ENCODE measurements at places on chromosomes 3 and 15. TPM values are rescaled to one million over a fixed set of nuclear protein-coding genes. Genes with fewer than 3 reads are reported as not detected.
A peak's percentile ranks its signal among the peaks of the same experiment; 100 is the strongest.

DNA sequence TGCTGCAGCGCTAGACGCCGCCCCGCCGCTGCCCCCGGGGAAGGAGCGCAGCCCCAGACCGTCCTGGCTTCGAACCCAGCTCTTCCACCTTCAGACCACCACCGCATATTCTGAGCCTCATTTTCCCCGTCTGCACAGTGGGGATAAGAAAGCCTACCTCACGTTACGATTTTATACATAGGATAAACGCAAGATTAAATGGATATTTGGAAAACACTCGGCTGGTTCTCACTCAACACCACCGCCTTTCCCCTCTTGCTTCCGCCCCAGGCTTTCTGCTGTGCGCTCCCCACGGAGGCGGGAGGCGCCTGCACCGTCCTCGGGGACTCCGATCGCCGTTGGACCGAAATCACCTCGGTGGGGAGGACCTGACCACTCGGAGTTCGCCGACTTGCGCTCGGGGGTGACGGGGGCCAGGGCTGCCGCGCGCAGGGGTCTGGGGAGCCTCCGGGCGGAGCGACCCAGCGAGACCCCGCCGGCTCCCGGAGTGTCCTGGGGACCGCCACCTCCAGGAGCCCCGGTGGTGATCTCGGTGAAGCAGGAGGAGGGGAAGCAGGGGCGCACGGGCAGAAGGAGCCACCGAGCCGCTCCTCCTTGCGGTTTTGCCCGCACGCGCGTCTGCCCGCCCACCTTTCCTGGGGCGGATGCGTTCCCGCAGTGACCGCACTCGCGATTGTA lies 4.0 kb downstream of the FBXL22 start:
- DNase-seq = peak; percentile 34

- no peak for DNase-seq
Observed at GRCh38 chr15:44501768-44502366, 35.1 kb upstream of the EIF3J start.

- no peak for DNase-seq
Observed at GRCh38 chr15:80638553-80639167, 56.5 kb upstream of the ABHD17C start.

DNA sequence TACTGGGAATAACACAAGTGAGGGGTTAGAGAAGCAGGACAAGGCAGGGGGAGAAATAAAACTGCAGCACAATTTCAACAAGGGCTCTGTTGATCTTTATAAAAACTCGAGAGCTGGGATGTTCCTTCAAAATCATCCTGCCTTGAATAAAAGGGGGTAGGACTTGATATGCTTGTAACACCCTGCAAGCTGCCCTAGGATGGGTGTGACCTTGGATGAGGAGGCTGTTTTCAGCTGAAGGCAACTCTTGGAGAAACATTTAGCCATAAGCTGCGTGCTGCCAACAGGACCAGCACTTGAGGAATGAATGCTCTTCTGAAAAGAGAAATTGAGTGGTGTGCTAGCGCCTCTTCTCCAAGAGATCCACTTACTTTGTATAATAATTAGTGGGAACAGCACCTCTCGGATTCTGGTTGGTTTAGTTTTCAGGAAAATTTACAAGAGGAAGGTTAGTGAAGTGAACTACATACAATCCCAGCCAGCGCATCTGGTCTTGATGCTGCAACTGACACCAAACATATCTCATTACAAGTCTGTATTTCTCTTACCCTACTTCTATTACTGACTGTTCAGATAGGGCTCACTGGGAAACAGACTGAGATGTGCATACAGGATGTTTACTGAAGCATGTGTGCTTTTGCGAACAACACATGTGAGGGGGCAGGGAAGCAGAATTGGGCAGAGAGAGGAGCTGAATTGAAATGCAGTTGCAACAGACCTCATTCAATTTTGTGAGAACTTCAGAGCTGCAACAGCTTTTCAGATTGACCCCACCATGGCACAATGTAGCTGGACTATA lies 643.0 kb upstream of the GOLIM4 start:
- no peak for DNase-seq

GRCh38 chr15:90729261-90729660 lies 12.1 kb downstream of the BLM start:
- no peak for DNase-seq

Gene CNTN3
- total RNA-seq = not detected

DNA sequence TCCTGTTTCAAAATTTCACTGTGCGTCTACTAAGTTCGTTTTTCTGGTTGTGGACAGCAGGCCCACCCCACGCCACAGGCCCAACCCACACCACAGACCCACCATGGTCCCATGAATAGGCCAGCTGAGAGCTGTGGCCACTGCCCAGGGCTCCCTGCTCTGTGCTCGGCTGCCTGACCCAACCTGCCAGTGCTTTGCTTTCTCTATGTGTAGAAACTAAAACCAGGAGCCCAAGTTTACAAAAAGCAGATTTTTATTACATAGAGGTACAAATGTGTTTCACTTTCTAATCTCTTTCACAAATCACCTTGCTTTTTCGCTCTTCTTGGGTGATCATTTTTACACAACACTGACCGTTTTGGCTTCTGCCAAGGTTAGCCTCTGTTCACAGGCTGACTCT lies 69.1 kb downstream of the HERC2 start:
- no peak for DNase-seq

Gene CSPG4
- total RNA-seq = not detected

Gene MEIS2
- not detected for total RNA-seq

GRCh38 chr3:198070871-198071270 lies 110.9 kb downstream of the LMLN start:
- DNase-seq = no peak

Gene KLHDC8B
- 3.5 TPM for total RNA-seq

- DNase-seq = no peak
Observed at GRCh38 chr3:192826214-192827006, 91.2 kb downstream of the MB21D2 start.

Gene PRR20G
- not detected for total RNA-seq

GRCh38 chr3:133525435-133525834 lies 48.1 kb upstream of the CDV3 start:
- DNase-seq = no peak

Gene SEC61A1
- 210 TPM for total RNA-seq

- no peak for DNase-seq
Observed at GRCh38 chr15:96756146-96756545, 425.6 kb downstream of the NR2F2 start.

GRCh38 chr3:157163217-157163953 lies 3.4 kb upstream of the CCNL1 start:
- DNase-seq = no peak

Gene TADA3
- total RNA-seq = 40.2 TPM

GRCh38 chr3:45337839-45338470 lies 50.4 kb upstream of the LARS2 start:
- no peak for DNase-seq

GRCh38 chr3:156865732-156866131 lies 39.6 kb downstream of the LEKR1 start:
- DNase-seq = no peak

Gene DUOX1
- 0.22 TPM for total RNA-seq

DNA sequence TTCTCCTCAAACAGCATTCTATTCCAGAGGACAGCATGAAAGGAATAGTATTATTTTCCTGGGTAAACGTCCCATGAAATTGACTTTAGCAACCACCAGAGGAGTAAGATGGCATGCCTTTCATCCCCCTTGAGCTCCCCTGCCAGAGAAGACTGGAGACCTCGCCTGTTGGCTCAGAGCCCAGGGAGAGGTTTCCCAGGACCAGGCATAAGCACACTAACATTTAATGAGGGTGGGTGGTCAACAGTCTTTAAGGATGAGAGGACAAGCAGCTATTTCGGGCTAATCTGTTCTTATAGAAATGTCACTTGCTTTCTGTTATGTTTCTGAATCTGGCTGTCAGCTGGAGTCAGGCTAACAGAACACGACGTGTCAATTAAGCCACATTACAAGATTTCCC lies 390.5 kb downstream of the GABRG3 start:
- DNase-seq = no peak

Gene C2CD4A
- total RNA-seq = 0.69 TPM

Gene A4GNT
- total RNA-seq = not detected

Gene GRK7
- total RNA-seq = not detected

Gene CSTA
- not detected for total RNA-seq

Gene CCR1
- 0.57 TPM for total RNA-seq

Gene CCR8
- 0.40 TPM for total RNA-seq

Gene TMCO5A
- not detected for total RNA-seq

DNA sequence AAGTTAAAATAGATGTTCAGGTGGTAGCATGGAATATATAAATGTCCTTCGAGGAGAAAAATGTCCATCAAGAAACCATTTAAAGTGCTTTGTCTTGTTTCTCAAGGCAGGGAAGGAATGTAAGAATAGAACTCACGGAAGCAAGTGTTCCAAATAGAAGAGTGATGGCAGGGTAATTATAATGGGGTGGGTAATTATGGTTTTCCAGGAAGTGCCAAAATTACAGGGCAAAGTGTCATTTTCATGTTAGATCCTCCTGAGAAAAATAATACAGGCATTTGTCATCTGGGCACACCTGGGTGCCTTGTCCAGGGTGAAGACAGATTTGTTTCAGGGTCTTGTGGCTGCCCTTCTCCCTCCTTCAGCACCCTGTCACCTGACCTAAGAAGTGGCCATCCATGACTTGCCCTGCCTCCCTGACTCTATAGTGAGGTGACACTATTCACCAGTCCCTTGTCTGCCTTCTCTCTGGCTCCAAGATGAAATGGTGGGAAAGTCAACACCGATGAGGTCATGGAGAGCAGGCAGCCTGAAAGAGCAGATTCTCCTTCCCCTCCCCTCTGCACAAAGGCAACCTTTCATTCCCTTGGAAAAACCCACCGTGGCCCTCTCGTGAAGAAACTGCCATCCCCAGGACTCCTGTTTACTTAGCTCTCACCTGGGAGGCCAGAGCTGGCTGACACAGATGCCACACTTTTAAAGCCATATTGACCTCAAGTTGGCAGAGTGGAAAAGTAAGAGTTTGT lies 45.1 kb upstream of the AMOTL2 start:
- no peak for DNase-seq

DNA sequence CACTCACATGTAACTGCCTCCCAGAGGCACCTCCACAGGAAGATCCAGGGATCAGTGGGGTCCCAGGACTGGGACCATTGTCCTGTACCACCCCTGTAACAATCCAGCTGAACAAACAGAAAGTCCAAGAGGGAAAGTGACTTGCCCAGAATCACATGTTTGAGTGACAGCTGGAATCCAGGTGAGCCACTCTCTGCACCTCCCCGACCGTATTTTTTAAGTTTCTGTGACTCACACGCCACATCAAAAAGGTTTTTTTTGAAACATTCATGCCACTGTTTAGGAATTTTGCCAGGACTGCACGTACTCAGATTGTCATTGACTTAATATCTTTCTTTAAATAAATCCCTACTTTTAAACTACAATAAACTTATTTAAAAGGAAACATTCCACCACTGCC lies 9.8 kb upstream of the SLC6A1 start:
- no peak for DNase-seq

- DNase-seq = peak; percentile 64
Observed at GRCh38 chr15:52735231-52736089, 54.7 kb downstream of the ONECUT1 start.

DNA sequence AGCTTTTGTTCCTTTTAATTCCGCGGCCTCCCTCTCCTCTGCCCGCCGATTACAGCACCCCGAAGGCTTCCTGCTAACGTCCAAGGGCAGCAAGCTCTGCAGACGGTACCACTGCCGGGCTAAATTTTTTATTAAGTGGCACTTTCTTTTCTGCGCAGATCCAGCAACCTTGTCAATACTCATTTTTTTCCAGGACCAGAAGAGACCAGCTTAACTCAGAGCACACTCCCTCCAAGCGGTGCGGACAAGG lies 542 bp upstream of the MEIS2 start:
- DNase-seq = no peak

DNA sequence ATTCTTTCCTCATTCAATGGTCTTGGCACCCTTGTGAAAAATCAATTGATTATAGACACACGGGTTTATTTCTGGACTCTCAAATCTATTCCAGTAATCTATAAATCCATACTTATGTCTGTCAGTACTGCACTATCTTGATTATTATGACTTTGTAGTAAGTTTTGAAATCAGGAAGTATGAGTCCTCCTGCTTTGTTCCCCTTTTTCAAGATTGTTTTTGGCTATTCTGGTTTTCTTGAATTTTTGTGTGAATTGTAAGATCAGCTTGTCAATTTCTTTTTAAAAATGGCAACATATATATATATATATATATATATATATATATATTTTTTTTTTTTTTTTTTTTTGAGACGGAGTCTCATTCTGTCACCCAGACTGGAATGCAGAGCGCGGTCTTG lies 32.3 kb upstream of the CFAP20DC start:
- DNase-seq = no peak

DNA sequence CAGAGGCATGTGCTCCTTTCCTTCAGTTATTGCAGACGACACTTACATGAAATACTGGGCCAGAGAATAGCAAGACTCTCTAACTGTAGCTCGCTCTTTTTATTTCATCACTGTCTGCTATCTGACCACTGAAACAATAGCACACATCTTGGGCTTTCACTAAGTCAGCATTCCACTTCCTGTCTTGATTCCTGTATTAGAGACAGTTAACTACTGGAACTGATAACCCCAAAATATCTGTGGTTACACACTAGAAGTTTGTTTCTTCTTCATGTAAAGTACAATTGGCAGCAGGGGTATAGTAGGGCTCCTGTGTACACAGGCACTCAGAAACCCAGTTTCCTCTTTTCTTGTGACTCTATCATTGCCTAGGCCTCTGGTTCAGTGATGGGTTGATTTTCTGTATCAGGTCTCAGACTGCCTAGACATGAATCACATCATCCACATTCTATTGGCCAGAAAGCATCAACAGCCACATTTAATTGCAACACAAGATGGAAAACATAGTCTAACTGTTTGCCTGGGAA lies 230.2 kb upstream of the CD96 start:
- DNase-seq = no peak

DNA sequence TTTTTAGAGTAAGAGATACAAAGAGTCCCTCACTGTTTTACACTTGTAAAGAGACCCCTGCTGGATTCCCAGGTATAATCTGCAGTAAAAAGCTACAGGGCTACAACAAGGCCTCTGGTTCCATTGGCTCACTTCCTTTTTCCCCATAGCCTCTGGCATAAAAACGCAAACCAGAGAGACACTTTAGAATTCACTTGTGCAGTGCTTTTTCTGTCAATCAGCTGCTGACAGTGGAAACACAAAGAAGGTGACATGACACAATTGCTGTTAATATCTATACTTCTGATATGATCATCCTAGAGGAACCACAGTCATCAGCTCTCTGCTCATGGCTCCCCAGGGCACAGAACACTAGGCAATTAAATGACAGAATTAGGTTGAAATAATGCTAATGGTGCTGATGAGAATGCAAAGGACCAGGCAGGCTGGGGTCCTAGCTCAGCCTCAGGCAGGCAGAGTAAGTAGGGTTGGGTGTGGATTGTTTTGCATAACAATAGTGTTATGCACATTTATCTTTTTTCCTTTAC lies 667.9 kb upstream of the CFAP20DC start:
- DNase-seq = no peak

Gene LRRC3B
- not detected for total RNA-seq

- no peak for DNase-seq
Observed at GRCh38 chr3:172042136-172042662, 2.8 kb downstream of the FNDC3B start.

- DNase-seq = no peak
Observed at GRCh38 chr3:184234224-184234623, 4.8 kb downstream of the VWA5B2 start.

GRCh38 chr3:80097674-80098073 lies 329.9 kb upstream of the ROBO1 start:
- no peak for DNase-seq

Gene GOLGA8M
- not detected for total RNA-seq
